ENCODE measurements at places on chromosomes 12 and 14.

- DNase-seq: no peak
Observed at GRCh38 chr14:21874167-21874566, 200.5 kb upstream of the OR4E1 start.

GRCh38 chr14:90179809-90180779, 76.3 kb upstream of the PSMC1 start:
- no peak for DNase-seq

GRCh38 chr12:94112121-94112520, 36.3 kb upstream of the PLXNC1 start:
- DNase-seq: no peak

DNA sequence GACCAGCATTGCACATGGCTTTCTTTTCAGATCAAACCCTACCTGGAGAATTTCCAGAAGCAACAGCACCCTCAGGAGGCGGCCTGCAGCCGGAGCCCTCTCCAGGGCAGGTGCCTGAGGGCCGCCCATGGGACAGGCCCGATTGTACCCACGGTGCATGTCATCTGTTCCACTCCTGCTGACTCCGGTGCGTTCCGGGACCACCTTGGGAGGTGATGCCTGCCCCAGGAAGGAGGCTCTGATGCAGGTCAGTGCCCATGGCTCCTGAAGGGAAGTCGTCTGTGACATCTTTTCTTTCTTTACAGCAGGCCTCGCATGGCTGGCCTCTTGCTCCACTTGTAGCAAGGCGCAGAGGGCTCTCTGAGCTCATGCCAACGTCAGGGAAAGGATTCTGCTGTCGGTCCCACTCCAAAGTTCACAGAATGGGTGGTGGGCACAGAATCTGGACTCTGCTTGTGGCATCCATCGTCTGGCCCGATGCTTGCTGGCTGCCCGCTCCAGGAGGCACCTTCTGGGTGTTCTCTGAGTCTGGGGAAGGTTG, 160.7 kb upstream of the RTL1 start:
- DNase-seq: no peak

- no peak for DNase-seq
Observed at GRCh38 chr12:131369094-131369845, 341.6 kb upstream of the SFSWAP start.

- no peak for DNase-seq
Observed at GRCh38 chr12:64128366-64128765, 93.7 kb downstream of the KICS2 start.

All from stimulated activated CD4-positive, alpha-beta T cell treated with anti-CD3 and anti-CD28 coated beads, TNF-alpha, amount 100 ng/mL, for 1 hour (primary cell).